Osteocyte (in vitro differentiated cells): ENCODE measurements at places on chromosomes 7 and 10. TPM values are rescaled to one million over a fixed set of nuclear protein-coding genes. Genes with fewer than 3 reads are reported as not detected.

DNA sequence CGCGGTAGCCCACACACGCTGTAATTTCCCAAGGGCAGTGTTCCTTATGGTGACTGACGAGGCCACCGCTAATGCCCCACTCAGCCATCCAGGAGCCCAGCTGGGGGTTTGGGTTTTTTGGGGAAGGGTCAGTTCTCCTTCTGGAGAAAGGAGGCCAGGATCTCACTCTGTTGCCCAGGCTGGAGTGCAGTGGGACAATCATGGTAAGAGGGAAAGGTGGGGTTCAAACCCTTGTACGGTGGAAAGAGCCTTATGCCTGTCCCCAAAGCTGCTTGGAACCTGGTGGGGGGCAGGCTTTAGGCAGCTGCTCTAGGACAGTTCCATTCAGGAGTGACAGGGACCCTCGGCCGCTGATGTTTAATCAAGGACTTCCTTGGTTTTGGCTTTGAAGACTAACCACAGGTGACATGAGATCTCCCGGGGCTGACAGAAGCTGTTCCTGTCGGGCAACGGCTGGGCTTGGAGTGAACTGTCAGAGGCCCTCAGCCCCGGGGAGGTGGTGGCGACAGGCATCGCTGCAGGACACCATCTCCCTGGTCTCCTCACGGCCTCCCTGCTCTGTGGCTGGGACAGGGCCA lies 84.5 kb downstream of the CARD11 start:
- DNase-seq, result no peak

GRCh38 chr10:22489467-22489866 lies 144.2 kb downstream of the SPAG6 start:
- no peak for DNase-seq

DNA sequence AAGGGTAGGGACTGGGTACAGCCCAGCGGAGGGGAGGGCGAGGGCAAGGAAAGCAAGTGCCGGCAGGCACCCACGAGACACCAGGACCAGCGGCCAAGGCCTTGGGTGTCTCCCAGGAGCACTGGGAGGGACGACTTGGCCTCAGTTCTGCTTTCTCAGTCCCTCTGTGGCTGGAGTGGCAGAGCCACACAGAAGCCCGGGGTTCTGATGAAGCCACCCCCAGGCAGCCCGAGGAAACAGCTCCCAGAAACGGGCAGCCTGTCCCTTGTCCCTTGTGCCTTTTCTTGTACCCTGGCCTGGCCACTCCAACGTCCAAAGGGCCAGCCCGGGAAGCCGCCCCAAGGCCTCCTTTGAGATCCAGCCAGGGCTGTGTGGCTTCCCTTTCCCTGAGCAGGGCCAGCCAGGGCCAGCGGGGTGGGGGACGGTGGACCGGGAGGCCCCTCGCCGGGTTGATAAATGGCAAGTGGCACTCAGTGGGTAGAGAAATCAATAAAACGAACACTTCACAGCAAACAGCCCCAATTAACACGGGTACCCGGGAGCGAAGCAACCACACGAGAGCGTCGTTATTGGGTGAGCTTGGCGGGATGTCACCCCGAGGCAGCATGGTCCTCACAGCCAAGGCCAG lies 69.8 kb upstream of the GNA12 start:
- DNase-seq, result no peak

GRCh38 chr10:79304479-79305087 lies 42.7 kb upstream of the PPIF start:
- no peak for DNase-seq

TBX20 gene
- total RNA-seq, result not detected in 2 replicates

GRCh38 chr7:4830176-4830575 lies 31.7 kb downstream of the PAPOLB start:
- no peak for DNase-seq

ZNF273 gene
- 1.8 and 2.8 TPM in 2 replicates for total RNA-seq

DNA sequence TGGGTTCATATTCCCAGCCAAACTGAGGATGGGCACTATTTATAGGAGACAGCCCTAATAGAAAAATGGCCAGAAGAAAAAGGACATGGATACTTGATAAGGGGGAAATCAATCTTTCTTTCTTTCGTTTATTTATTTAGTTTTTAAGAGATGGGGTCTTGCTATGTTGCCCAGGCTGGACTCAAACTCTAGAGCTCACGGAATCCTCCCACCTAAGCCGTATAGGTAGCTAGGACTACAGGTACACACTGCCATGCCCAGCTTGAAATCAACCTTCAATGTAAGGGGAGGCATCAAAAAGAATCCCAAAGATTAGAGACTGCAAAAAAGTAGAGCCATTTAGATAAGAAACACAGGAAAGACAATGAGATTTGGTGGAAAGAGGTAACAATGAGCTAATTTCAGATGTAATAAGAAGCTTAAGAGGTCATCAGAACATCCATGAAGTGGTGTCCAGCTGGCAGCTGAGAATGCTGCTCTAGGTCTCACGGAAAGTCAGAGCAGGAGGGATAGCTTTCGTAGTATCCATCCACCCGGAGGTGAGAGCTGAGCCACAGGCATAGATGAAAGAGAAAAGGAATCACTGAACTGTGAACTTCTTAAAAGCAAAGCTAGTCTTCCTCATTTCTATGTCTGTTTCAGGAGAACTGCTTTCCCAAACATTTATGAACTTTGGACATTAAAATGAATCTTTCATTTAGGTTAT lies 10.5 kb upstream of the ABLIM1 start:
- no peak for DNase-seq

- no peak for DNase-seq
These were observed 282.2 kb upstream of the GALNT17 start for GRCh38 chr7:70849580-70850235.

GRCh38 chr7:40793132-40793531 lies 658.3 kb downstream of the SUGCT start:
- no peak for DNase-seq

DNA sequence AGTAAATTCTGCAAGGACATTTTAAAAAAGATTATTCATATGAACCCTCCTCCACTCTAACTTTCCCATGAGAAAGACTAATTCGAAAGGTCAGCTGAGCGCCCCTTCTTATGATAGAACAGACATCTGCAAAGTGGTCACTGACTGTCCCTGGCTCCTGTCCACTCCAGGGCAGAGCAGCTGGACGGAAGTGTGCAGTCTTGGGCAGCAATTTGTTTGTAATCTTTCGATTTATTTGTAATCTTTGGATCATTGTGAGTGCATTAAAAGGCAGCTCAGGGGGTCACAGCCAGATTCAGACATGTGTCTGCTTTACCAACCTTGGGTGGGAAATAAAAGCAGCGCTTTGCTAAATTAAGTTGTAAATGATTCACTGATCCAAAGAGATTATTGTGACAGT lies 158.8 kb upstream of the ADARB2 start:
- no peak for DNase-seq

DNA sequence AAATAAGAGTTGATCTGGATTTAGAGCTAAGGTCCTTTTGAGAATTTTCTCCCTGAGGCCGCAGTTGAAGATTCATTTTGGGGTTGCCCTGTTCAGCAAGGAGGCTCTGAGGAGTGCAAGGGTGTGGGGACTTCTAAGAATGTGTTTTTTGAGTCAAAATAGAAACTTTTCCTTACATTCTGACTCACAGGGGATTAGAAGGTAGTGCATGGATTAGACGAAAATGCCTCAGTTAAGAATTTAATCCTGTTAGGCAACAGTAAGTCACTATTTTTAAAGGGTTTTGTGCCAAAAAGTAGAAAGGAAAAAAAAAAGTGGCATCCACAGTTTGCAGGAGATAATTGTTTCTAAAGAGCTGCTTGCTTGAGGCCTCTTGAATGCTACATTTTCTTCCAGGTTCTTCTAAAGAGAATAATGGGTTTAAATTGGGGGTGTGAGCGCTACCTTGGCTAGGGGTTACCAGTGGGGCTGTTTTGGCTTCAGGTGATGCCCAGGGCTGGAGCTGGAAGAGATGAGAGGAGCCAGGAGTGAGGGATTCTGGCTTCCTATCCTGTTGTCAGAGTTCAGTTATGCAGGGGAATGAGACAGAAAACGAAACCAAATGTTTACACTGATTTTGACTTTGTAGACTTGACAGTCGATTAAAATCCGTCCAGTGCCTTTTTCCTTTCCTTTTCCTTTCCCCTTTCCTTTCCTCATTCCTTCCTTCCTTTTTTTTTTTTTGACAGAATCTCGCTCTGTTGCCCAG lies 52.9 kb downstream of the BAMBI start:
- no peak for DNase-seq

SFTPA1 gene
- total RNA-seq, result not detected in 2 replicates

ARPC1B gene
- 76.1 and 84.9 TPM in 2 replicates for total RNA-seq

- no peak for DNase-seq
These were observed 65.3 kb downstream of the OR13A1 start for GRCh38 chr10:45249978-45250693.

EPHA1 gene
- total RNA-seq, result not detected in 2 replicates

- no peak for DNase-seq
These were observed 67.9 kb downstream of the ADAM22 start for GRCh38 chr7:88001744-88002530.

TRIL gene
- 3.5 and 4.0 TPM in 2 replicates for total RNA-seq

GRCh38 chr7:51366930-51367613 lies 50.5 kb upstream of the COBL start:
- DNase-seq, result no peak

- DNase-seq, result no peak
These were observed 153.1 kb downstream of the ZNF365 start for GRCh38 chr10:62527019-62527827.

AKR1C2 gene
- total RNA-seq, result not detected in 2 replicates

UNCX gene
- total RNA-seq, result not detected in 2 replicates

JAKMIP3 gene
- total RNA-seq, result 0.64 and 0.65 TPM in 2 replicates

DNA sequence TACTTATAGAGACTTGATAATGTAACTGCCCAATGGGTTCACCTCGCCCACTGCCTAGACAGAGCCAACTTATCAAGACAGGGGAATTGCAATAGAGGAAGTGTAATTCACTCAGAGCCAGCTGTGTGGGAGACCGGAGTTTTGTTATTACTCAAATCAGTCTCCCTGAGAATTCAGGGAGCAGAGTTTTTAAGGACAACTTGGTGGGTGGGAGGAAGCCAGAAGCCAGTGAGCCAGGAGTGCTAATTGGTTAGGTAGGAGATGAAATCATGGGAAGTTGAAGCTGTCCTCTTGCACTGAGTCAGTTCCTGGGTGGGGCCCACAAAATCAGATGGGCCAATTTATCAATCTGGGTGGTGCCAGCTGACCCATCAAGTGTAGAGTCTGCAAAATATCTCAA lies 20.1 kb upstream of the C7orf33 start:
- DNase-seq, result no peak

MEOX2 gene
- total RNA-seq, result 24.5 and 24.8 TPM in 2 replicates

GRCh38 chr10:132394201-132394811 lies 2.7 kb upstream of the PWWP2B start:
- no peak for DNase-seq

C10orf62 gene
- total RNA-seq, result not detected in 2 replicates

- no peak for DNase-seq
These were observed 173.5 kb downstream of the KMT2E start for GRCh38 chr7:105187302-105188169.

GPNMB gene
- total RNA-seq, result 97.2 and 116 TPM in 2 replicates

DNA sequence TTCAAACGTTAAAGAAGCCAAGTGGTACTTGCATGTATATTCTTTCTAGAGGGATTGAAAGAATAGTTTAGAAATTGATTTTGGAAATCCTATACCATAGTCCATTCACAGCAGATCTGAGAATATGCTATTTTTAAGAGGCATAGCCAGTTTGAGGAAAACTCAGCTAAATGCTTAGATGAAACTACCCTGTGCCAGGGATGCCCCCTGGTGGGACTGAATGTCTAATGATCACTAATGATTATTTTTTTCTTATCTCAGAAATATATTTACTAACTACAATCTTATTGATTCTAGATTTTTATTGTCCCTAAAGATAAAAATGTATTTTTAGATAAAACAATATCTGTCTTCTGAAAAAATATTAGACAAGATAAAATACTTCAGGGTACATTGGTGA lies 844.9 kb upstream of the PHF14 start:
- DNase-seq, result no peak
